ENCODE measurements at places on chromosomes 12 and 14.

GRCh38 chr14:79473651-79474050 lies 737.7 kb downstream of the DIO2 start:
- H3K27me3 ChIP-seq, result no peaks in the 10 kb centered on the region
- no peaks in the 10 kb centered on the region for H3K36me3 ChIP-seq
- no peaks in the 10 kb centered on the region for H3K4me1 ChIP-seq
- H3K4me3 ChIP-seq, result no peak overlapping the region
- no peak for DNase-seq

GRCh38 chr14:31300296-31300695 lies 92.7 kb upstream of the HECTD1 start:
- H3K4me1 ChIP-seq, result peaks cover 14% of the 10 kb centered on the region
- H3K4me3 ChIP-seq, result no peak overlapping the region
- no peak overlapping the region for H3K27ac ChIP-seq
- no peaks in the 10 kb centered on the region for H3K27me3 ChIP-seq

- no peak for DNase-seq
- H3K27ac ChIP-seq, result no peak overlapping the region
- H3K36me3 ChIP-seq, result no peaks in the 10 kb centered on the region
- H3K4me3 ChIP-seq, result no peak overlapping the region
- H3K27me3 ChIP-seq, result no peaks in the 10 kb centered on the region
- no peaks in the 10 kb centered on the region for H3K4me1 ChIP-seq
Measured at GRCh38 chr12:87201598-87201997, 827.6 kb downstream of the C12orf50 start.

- no peak overlapping the region for H3K27ac ChIP-seq
- no peaks in the 10 kb centered on the region for H3K27me3 ChIP-seq
- DNase-seq, result no peak
- no peak overlapping the region for H3K4me3 ChIP-seq
- peaks cover 22% of the 10 kb centered on the region for H3K4me1 ChIP-seq
Measured at GRCh38 chr14:67703997-67704396, 2.3 kb downstream of the RDH12 start.

GRCh38 chr12:132140501-132140900 lies 3.6 kb downstream of the DDX51 start:
- no peak overlapping the region for H3K27ac ChIP-seq
- no peak for DNase-seq
- H3K27me3 ChIP-seq, result no peaks in the 10 kb centered on the region

GRCh38 chr14:104596927-104597351 lies 7.6 kb downstream of the TMEM179 start:
- no peaks in the 10 kb centered on the region for H3K4me1 ChIP-seq
- H3K4me3 ChIP-seq, result no peak overlapping the region
